Posterior cingulate gyrus (tissue), 11 donors: ENCODE measurements at places on chromosomes 3 and 15.

- no peak for DNase-seq
These were observed 14.0 kb downstream of the FBXL22 start for GRCh38 chr15:63611177-63611576.

DNA sequence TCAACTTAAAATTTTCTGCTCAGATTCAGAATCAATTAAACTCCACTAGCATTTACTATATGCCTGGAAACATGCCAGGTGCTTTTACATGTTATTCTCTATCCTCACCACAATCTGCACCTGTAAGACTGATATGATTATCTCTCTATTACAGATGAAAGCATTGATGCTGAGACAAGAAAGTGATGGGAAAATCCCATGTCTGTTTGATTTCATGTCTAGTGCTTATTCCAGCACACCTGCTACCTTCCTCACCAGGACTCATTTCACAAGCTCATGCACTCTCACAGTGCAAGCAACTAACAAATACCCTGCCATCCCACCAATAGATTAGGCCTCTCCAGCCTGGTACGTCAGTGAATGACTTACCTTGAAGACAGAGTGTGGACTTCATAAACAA lies 25.0 kb upstream of the BCL6 start:
- DNase-seq = no peak

GRCh38 chr3:44223299-44223698 lies 18.4 kb upstream of the TOPAZ1 start:
- no peak for DNase-seq

DNA sequence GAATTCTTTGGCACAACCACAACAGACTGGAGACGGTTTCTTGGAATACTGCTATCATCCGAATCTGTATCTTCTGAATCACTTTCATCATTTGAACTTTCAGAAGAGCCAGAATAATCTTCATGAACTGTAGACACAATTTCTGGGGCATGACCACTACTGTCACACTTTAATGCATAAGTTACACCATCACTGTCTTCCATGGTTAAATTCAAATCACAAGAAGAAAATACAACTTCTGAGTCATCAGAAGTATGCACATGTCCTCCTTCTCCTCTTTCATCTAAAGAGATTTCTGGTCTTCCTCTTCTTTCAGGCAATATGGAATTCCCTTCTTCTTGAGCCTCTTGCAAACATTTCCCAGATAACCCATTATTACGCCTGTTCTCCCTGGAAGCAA lies 42.5 kb downstream of the SETD2 start:
- DNase-seq = no peak

DNA sequence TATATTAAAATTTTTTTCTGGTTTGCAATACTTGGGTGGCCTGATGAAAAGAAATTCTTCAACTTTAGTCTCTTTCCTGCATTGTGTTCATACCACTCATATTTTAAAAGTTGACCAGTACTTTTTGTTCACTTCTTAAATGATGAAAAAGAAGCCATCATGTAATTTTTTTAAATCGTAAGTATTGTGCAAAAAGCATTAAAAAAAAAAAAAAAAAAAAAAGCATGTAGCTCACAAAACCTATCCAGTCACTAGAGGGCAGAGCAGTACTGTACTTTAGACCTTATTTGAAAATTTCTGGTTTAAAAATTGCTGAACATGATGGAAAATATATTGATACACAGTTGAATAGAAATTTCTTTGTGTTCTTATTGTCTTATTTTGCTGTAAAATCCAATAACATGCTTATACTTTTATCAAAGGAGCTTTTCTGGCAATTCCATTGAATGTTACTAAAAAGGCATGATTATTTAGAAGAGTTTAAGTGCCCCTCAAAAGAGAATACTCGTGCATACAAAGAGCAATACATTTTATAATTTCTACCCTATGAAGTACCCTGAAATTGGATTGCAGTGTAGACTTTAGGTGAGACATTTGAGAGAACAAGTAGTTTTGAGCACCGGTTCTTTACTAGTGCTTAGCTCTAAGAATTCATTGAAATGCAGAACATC lies 137.7 kb downstream of the BBX start:
- DNase-seq = no peak
